T-helper 22 cell (primary cell): ENCODE measurements at places on chromosomes 1 and 21.

DNA sequence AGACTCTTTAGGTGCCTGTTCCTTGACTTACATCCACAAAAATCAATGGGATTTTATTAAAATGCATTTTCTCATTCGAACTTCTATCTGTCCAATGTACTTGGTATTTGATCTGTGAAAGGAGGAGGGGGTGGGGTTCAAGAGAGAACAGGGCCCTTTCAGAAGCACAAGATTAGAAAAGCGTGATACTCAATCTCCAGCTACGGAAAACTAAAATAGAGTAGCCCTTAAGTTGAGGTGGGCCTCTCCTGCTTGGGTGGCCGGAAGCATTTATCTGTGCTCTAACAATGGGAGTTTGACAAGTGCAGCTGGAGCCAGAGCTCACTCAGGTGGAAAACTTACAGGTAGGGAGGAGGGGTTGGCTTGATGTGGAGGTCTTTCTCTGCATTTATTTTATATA is 462 bp upstream of the RXRG start:
- DNase-seq, result no peak

DNA sequence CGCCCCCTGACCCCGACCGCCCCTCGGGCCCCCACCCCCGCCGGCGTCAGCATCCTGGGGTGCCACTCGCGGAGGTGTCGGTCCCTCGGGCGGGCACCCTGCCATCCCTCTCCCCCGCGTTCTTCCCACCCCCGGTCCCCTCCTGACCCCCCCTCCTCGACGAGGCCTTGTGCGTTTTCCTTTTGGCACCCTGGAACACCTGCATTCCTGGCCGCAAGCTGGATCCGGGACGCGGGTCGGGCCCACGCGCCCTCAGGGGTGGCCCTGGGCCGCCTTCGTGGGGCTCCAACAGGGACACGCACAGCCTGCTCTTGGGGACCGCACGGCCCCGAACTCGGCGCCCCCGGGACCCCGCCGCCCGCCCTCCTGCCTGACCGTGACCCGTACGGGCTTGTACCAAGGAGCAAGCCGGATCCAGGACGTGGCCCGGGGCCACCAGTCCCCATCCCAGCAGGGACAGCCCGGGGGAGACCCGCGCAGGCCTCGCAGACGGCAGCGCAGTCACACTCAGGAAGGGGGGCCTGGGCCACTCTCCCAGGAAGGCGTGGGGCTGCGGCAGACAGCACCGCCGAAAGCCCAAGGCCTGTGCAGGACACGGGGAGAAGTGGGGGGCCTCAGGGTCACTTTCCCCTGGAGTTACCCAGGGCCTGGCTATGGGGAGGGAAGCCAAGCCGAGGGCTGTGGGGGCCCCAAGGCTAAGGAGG is 579 bp upstream of the SLC19A1 start:
- DNase-seq, result no peak

GRCh38 chr1:101356604-101357443 is 120.0 kb downstream of the S1PR1 start:
- DNase-seq, result no peak

GRCh38 chr21:37197746-37198145 is 69.4 kb downstream of the VPS26C start:
- no peak for DNase-seq

DNA sequence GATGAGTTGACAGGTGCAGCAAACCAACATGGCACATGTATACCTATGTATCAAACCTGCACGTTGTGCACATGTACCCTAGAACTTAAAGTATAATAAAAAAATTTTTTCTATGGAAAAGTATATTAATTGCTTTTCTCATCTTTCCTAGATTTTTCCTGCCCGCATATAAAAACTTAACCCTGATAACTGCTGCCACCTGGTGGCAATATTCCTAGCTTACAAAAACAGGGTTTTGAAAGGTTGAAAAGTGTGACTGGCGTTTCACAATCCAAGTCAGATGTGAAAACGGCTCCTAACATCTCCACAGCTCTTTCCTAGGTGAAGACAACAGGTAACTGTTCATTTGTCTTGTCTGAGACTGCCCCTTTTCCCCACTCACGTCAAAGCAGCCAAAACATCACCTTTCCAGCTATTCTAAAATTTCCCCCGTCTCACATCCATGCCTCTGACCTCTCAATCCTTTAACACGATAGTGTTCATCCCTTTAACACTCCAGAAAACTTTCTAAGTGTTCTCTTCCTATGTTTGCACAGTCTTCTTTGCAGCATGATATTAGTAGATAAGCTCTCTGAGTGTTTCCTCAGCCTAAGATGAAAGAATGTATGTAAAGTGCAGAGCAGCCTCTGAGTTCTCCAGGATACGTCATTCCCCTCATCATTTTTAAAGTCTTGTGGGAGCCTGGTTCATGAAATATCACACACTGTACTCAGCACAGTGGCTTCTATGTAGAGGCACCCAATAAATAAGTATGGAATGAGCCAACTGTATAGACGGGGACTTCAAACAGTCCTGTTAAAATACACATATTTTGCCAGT is 27.5 kb downstream of the OVGP1 start:
- DNase-seq, result no peak

DNA sequence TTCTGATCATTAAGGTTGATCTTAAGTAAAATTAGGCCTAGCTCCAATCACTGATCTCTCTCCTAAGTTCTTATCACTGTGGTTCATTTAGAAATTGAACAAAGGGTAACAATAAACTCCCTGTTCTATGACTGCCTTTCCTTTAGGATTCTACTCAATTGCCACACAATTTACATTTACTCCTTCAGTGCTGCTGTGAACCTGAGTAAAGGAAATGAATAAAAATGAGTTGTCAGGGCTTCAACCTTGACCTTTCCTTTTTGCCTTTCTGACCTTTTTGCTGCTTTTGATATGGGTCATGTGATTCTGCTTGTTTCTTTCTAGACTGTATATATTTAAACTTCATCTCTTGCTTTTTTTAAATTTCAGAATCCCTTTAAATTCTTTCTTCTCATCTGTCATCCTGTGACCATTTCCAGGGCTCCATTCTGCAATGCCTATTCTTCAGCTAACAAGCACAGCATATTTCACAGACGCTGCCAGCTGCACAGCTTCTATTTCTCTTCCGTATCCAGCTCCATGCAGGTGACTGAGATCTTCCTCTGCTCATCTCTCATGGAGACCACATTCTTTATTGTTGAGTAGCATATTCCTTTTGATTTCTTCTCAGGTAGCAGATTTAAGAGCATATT is 3.2 kb downstream of the LRRC8B start:
- DNase-seq, result no peak
